ENCODE measurements at places on chromosomes 2 and 18.

DNA sequence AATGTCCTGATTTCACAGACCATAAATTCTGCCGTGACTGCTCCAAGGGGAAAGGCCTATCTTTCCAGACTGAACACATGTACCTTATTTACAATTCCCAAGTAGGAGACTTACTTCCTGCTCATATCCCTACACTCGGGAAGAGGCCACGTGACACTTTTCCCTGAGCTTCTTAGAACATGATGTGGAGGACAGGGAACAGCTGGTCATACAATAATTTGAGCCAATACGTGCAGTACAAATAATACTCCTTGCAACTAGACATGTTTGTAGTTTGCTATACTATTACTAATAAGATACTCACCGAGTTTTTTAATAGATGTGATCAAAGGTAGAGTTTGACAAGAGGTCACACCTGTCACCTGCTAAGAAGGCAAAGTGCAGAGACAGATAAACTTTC lies 256.4 kb downstream of the SP3 start:
- no peak for DNase-seq

GRCh38 chr18:76991021-76991688 lies 141.4 kb downstream of the MBP start:
- DNase-seq, result no peak

DNA sequence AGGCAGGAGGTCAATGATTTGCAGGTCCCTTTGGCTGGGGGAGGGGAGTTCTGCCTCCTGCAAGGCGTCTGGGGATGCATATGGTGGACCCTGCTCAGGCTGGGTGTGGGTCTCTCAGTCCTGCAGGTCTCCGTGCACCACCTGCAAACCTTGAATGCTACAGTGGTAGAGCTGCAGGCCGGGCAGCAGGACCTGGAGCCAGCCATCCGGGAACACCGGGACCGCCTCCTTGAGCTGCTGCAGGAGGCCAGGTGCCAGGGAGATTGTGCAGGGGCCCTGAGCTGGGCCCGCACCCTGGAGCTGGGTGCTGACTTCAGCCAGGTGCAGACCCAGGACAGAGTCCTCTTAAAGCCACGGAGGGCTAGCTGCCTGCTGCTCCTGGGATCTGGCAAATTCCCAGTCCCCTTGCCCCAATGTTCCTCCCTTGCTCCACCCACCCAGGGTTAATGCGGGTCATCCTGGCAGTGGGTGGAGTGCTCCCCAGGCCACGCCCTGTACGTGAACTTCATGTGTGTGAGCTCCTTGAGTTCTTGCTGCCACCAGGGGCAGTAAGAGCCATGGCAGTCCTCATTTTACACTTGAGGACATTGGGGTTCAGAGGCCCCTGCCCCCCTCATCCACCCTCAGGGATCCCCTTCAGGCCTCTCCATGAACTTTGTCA lies 3.1 kb downstream of the PROM2 start:
- DNase-seq, result no peak

DNA sequence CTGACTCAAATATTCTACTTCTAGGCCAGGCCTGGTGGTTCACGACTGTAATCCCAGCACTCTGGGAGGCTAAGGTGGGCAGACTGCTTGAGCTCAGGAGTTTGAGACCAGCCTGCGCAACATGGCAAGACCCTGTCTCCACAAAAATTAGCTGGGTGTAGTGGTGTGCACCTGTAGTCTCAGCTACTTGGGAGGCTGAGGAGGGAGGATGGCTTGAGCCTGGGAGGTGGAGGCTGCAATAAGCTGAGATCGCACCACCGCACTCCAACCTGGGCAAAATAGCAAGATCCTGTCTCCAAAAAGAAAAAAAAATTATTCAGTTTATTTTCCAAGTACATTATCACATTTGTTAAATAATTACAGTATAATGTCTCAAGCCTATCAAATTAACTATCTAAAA lies 7.3 kb downstream of the PPP3R1 start:
- DNase-seq, result no peak

GRCh38 chr2:149826471-149827125 lies 239.0 kb upstream of the MMADHC start:
- DNase-seq, result no peak

GRCh38 chr2:54815148-54815539 lies 91.7 kb downstream of the EML6 start:
- no peak for DNase-seq

GRCh38 chr2:215617060-215617824 lies 181.4 kb upstream of the FN1 start:
- no peak for DNase-seq

GRCh38 chr2:217469203-217469810 lies 533.5 kb downstream of the TNS1 start:
- no peak for DNase-seq

DNA sequence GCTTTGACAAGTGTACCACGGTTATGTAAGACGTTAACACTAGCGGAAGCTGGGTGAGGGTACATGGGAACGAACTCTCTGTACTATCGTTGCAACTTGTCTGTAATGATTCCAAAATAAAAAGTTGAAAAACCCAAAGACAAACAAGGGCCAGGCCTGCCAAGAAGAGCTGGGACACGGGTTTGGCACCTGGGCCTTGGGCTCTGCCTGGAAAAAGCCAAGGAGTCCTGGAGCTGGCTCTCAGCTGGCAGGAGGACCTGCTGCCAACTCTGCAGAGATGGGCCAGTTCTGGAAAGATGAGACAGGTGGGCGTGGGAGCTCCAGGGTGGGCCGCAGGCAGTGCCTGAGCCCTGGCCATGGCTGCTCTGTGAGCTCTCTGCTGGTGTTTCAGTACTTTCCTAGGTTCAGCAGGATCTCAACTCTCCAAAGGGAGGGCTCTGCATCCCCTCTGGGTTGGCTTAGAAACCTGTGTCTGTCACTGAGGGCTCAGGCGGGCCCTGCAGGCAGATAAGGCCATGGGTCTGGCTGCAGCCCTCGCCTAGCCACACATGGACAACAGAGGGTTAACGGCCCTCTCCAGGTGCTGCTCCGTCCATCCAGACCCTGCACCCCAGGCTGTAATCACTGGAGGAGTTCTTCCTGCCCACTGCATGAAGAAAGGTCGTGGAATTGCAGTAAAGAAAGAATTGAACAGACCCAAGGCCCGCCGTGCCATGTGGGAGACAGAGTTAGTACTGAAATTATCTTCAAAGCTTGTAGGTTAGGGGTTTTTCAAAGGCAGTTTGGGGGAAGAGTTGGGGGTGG lies 89.9 kb downstream of the RHOB start:
- DNase-seq, result no peak

DNA sequence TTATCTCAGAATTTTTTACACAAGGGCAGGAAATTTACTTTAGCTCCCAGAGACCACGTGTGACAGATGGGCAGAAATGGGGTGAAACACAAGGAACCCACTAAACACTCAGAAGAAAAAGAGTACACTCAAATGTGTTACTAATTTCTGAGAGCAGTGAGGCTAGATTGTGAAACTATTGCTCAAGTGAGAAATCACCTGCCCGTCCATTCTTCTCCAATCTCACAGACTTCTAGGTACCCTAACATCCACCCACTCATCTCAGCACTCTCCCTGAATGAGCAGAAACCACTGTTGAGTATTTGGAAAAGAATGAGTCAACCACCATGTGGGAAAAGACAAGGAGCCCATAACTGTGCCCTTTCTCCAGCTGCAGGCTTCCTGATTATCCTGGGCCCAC lies 293.0 kb upstream of the CDH2 start:
- DNase-seq, result no peak

Data from anterior cingulate cortex (tissue), 58 donors.